Stimulated activated CD8-positive, alpha-beta memory T cell treated with anti-CD3 and anti-CD28 coated beads, Interleukin-12 subunit alpha, Interleukin-12 subunit beta, amount 100 ng/mL, for 4 hours (primary cell): ENCODE measurements at places on chromosomes 6 and 20.

DNA sequence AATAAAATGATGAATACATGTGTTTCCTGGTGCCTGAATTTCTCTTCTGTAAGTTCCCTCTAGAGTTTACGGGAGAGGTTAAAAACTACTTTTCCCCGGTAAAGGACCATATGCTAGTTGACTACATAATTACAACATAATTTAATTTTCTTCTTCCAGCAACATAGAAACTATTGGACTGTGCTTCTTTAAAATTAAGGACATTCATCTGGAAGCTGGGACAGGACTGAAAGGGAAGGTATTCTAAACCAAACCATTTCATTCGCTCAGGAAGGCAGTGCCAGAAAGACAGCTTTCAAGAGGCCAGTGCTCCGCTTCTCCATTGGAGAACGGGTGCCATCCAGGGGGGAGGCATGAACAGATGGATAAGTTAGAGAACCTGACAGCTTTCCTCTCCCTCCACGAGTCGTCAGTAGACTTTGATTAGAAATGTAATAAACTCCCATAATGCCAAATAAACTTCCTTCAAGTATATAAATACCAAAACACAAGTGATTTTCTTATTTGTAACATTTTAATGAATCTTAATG is 458.0 kb upstream of the SOX4 start:
- DNase-seq, result no peak

GRCh38 chr6:39348740-39349139 is 26.2 kb upstream of the KCNK16 start:
- DNase-seq, result no peak

- no peak for DNase-seq
These were observed 40.6 kb downstream of the NINL start for GRCh38 chr20:25544734-25545133.

DNA sequence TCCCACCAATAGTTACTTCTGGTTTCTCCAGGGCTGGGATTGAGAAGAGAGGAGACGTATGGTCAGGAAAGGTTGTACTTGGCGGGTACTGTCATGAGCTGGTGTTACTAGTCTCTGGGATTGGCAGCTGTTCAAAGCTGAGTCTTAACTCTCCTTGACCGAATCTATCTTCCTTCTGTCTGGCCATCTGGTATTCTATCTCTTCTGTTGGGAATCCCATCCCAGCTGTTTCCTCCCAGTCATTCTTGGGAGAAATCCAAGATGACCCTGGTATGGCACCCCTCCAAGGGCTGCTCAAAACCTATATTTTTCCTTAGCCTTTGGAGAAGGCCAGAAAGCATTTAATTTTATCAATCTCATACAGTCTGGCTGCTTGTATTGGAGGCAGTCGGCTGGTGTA is 287.0 kb upstream of the CHD6 start:
- DNase-seq, result no peak

- no peak for DNase-seq
These were observed at the start of gene LKAAEAR1 for GRCh38 chr20:64083804-64084684. LKAAEAR1 (minus strand) TSS chr20:64084398; CDS start chr20:64084219, 179 bp downstream.

DNA sequence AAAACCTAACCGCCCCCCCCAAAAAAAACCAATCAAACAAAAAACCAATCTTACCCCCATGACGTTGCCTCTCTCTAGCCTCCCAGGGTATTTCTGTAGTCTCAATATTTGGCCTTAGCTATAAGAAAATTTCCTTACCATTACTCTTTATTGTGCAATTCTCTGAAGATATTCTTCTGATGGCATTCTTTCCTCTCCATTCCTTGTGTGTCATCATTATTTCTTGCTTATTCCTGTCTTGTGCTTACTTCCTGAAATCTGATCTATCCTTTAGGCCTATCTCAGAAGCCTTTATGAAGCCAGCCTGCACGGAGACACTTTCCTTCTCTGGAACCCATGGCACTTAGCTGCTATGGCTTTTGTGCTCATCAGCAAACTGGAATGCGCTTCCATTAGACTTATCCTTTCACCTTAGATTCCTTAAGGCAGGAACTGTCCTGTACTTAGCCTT is 65.9 kb upstream of the DDR1 start:
- no peak for DNase-seq

DNA sequence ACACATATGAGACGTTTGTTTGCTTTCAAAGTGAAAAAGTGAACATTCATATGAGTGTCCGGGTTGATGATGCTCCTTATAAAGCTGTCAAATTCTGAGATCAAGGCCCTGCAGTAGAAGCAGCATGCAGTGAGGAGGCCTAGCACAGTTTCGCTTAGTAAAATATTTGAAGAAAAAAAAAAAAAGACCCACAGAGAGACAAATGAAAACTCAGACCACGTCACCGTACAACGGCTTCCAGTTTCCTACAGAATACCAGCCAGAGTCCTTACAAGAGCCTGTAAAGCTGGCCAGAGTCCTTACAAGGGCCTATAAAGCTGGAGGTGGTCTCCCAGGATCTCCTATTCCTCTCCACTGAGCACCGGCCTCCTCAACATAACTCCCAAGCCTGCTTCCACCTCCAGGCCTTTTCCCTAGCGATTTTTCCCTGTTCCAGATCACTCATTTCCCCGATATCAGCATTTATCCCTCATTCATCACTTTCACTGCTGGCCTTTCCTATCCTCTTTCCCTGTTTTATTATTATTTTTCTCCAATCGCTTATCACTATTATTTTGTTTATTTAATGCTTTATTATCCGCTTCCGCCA is 1.5 kb upstream of the HMGN4 start:
- no peak for DNase-seq

DNA sequence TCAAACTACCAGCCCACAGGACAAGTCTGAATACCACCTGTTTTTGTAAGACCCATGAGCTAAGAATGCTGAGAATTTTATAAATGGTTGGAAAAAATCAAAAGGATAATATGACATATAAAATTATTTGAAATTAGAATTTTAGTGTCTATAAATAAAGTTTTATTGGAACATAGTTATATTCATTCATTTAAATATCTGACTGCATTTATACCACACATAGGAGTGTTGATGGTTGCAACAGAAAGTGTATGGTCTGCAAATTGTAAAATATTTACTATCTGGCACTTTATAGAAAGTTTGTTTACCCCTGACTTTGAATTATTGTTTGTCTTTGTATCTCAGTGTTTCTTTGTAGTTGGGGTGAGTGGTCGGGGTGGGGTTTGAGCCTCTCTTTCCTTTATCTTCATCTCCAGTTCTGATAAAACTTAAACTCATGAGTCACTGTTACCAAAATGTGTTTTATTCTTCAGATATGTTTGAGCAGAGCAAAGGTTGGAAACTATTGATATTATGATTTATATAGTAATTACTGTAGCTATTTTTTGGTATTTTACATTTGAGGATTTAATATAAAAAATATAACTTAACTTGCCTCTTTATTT is 55.5 kb downstream of the CD2AP start:
- no peak for DNase-seq

GRCh38 chr20:17614176-17614811 is 44.4 kb downstream of the DSTN start:
- DNase-seq, result no peak

- DNase-seq, result no peak
These were observed 64.8 kb downstream of the SLC2A10 start for GRCh38 chr20:46774236-46774635.

- no peak for DNase-seq
These were observed 56.4 kb downstream of the TTI1 start for GRCh38 chr20:37976887-37977286.

DNA sequence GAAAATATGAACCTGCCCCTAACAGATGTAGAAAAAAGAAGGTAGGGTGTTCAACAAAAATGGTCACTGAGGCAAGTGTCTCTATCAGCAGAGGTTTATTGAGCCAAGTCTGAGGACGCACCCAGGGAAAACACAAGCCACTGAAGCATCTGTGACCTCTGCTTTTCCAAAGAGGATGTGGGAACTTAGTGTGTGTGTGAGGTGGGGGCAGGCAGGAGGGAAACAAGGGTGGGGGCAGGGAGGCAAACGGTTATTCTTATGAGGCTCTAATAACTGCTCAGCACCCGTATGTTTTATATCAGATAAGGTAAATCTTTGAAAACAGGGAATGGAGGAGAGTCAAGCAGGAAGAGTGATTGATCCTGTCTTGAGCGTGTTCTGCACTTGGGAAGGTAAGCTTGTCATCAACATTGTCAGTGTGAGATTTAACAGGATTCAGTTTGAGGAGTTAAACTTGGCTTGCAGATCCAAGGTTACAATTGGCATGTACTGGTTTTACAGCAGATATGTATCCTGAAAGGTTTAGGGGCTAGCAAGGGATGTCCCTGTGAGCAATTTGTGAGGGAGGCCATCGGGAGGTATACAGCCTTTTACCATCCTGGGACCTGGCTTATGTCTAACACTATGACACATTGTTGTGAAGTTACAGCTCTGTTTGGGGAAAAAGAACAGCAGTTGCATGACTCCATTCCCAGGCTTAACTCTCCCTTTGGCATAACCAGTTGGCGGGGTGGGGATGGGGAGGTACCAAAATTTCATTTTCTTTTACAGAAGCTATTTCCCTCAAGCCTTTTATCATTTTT is 33.7 kb downstream of the NINL start:
- no peak for DNase-seq

DNA sequence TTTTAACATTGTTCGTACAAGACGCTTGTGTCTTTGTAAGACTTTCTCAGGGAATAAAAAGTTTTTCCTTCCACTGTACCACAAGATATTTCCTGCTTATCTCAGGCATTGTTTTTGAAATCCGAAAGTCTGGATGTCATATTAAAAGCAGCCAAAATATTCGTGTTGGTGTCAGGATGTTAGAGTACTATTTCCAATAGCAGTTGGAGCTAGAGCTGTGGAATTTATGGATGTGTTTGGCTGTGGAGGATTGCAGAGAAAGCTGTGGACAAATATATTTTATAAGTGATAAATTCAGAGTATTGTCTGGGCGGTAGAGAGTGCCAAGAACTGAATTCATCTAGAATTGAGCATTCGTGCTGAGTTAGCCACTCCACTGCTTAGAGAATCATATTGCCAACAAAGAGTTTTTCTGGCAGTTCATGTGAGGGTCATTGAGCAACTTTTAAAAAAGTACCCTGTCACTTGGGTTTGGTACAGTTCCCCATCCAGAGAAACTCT is 57.7 kb downstream of the ZDHHC14 start:
- no peak for DNase-seq

DNA sequence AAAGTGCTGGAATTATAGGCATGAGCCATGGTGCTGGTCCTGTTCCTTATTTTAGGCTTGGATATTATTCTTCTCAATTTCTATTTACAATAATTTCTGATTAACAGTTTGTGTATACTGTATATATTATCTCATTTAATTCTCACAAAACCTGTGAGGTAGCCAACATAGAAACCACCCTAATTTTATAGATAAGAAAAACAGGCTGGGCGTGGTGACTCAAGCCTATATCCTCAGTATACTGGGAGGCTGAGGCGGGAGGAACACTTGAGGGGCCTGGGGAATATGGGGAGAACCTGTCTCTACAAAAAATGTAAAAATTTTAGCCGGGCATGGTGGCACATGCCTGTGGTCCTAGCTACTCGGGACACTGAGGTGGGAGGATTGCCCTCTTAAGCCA is 3.8 kb upstream of the AFG1L start:
- DNase-seq, result no peak
